ENCODE measurements at places on chromosomes 2 and 18.

DNA sequence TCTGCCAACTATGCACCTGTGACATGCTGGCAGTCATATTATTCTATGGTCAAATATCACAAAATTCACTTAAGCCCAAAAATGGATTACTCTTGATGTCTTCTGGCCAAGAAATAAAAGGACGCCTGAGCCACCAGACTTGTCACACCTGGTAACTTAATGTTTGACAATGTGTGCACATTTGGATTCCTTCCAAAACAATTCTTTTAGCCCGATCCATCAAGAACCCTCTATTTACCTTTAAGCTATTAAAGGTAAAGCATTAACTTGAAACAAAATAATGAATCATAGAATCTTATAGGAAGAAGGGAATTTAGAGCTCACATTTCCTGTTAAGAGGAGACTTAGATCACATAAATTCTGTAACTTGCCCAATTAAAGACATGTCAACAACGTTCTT lies 46.5 kb upstream of the NFU1 start:
- DNase-seq: no peak

DNA sequence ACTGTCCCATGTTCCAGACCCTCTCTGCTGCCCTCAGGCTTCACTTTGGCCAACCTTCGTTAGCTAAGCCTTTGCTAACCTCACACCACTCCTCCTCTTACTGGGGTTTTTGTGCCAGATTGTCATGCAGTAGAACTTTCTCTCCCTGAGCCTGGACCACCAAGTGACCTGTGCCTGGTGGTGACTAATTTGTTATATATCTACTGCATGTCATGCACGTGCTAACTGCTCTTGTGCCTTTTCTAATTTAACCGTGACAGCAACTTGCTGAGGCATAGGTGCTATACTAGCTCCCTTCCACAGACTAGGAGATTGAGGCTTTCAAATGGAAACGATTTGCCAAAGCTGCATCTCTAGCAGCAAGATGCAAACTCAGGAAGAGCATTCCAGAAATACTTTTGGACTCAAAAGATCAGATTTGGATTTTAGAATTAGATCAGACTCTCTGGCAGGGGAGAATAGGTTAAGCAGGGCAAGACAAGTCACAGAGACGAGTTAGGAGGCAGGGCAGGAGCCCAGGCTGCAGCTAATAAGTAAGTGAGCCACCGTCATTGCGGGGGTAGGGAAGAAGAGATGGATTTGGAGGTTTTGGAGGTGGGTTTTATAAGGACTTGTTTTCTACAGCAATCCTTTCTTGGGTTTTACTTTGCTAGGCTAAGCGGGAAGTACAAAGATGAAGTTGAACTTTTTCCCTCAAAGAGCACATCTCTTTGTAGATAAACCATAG lies 1.8 kb downstream of the PPP1R7 start:
- no peak for DNase-seq

DNA sequence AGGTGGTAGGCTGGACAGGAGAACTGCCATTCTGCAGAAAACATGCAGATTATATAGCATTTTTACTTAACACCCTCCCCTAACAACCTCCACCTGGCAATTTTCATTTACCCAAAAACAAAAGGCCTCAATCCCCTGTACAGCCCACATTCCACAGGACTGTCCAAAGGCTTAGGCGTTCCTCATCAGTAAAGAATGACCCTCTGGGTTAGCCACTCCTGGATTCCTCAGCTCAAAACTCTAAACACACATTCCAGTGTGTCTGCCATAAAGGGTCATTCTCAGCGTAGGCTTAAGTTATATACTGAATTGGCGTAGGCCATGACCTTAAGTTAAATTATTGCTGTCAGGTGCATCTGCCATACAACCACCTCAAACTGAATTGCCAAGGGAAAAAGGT lies 261.8 kb upstream of the CHAC2 start:
- no peak for DNase-seq

DNA sequence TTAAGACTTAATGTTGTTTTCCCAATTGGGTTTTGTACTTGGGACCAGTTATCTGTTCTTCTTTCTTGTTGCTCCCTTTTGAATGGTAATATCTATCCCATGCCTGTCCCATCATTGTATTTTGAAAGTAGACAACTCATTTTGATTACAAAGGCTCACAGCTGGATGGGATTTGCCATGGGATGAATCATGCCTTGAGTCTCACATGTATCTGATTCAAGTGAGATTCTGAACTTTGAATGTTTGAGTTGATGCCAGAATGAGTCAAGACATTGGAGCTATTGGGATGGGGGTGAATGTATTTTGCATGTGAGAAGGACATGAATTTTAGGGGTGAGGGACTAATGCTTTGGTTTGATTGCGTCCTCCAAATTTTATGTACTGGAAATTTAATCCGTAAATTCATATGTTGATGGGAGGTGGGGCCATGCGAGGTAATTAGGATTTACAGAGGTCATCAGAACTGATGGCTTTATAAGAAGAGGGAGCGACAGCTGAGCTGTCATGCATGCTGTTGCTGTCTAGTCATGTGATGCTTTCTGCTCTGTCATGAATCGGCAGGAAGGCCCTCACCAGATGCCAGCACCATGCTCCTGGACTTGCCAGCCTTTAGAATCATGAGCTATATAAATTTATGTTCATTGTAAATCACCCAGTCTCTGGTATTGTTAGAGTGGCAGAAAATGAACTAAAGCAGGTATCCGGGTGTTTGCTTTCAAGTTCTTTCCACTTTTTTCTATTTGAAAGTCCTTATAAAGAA lies 741.3 kb upstream of the RAB6C start:
- DNase-seq: no peak

DNA sequence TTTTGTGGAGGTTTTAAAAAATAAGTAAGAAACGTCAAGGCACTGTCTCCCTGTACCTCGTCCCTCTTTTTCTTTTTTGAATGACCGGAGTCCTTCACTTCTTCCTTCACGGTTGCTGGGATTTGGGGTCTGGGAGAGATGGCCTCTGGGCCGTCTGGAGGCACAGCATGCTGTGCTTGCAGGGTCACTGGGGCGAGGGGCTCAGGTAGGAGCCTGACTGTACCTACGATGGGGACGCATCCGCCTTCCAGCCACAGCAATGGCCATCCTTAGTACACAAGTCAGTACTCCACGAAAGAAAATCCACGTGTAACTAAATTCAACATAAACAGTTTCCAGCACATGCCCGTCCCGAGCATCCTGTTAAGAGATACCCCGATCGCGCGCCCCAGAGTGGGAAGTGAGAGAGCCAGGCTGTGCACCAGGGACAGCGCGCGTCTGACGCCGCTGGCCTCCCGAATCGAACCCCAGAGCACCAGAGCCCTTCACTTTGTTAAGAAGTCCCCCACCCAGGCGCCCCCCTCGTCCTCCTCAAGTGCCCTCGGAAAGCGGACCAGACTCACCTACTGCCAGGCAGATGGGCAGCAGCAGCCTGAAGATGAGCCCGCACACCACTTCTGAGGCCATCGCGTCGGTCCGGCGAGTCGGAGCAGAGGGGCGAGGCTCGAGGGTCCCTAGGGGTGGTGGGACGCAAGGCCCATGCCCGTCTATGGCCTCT lies 1.2 kb downstream of the PIEZO2 start:
- no peak for DNase-seq

DNA sequence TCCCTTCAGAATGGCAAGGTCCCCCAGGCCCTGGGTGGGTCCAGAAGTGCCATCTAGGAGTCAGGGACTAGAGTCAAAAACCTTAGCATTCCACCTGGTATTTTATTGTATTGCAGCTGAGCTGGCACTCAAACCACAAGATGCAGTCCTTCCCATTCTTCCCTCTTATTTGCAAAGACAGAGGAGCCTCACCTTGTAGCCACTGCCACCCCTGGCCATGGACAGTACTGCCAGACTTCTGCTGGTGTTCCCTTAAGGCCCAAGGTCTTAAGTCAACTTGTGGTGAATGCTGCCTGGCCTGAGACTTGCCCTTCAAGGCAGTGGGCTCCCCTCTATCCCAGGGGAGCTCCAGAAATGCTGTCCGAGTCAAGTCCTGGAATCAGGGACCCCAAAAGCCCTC lies 6.9 kb downstream of the UGT1A10 start:
- DNase-seq: no peak

DNA sequence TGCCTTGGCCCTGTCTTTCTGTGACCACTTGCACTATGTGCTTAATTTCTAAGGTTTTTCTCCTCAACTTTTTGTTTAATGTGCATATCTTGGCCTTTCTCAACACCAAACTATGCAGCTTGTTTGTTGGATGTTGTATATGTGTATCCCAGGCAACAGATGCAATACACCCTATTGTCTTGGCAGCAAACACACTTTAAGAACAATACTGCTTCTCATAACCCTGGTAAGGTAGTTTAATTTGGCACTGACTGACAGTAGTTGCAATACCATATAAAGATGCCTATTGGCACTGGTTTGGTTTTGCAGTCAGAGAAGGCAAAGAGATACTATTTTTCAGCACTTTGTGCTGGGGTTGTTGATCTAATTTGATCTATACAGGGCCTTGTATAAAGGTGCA lies 360.7 kb upstream of the CWC22 start:
- DNase-seq: no peak

DNA sequence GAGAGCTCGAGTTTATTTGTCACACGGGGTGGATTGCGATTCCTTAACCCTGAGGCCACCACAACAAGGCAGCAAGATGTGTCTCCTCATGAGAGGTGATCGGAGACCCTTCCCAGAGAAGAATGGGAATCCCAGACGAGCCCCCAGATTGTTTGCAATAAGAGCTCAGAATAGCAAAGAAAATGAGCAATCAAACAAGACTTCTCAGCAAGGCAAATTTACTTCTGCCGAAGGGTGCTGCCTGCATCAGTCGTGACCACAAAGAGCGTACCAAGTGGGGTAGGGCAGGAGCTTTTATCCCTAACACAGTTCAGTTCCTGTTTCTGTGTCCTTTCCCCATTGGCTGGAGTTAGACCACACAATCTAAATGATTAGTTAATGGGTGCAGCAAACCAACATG lies 237.5 kb upstream of the SYT4 start:
- no peak for DNase-seq

- no peak for DNase-seq
Observed at GRCh38 chr2:46831869-46832265, 83.7 kb downstream of the MCFD2 start.

GRCh38 chr18:34965566-34965965 lies 75.6 kb upstream of the MAPRE2 start:
- no peak for DNase-seq

GRCh38 chr2:18402-19271 lies 27.7 kb downstream of the FAM110C start:
- no peak for DNase-seq

DNA sequence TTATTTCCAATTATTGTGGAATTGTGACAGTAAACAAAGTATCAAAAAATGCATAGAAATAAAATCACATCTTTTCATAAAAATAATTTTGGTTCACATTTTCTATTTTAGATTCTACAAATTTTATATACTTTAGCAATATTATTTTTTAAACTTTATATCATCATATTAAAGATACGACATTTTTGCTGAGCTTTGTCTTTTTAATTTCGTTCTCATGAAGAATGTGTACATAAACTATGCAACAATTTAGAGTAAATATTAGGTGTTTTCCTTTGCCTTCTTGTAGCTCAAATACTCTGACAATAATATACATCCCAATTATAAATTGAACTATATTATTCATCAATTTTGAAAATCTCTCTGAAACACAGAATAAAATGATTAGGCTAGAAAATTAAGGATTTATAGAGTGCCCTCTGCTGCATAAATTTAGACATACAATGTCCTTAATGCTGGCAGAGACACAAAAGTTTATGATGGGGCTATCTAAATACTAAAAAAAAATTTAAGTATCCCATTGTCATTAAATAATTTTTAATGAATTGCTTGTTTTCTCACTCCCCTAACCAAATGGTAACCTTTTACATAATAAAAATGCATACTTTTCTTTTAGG lies 45.7 kb downstream of the CCDC102B start:
- DNase-seq: no peak

DNA sequence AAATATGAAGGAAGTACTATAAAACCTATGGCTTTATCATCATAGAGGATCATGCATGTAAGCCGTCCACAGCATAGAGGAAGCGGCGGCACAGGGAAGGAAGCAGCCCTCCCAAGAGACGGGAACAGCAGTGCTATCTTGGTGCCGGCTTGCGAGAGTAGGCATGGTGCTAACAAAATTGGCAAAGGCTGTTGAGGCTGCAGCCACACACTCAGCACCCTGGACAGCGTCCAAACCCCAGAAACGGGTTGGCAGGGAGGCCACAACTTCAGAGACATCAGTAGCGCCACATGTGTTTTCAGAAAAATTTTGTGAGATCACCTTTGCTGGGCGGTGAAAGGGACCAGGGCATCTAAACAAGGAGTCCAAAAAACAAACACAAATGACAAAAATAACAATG lies 37.7 kb downstream of the NETO1 start:
- no peak for DNase-seq

- DNase-seq: no peak
Observed at GRCh38 chr2:37797081-37797480, 125.6 kb upstream of the CDC42EP3 start.

DNA sequence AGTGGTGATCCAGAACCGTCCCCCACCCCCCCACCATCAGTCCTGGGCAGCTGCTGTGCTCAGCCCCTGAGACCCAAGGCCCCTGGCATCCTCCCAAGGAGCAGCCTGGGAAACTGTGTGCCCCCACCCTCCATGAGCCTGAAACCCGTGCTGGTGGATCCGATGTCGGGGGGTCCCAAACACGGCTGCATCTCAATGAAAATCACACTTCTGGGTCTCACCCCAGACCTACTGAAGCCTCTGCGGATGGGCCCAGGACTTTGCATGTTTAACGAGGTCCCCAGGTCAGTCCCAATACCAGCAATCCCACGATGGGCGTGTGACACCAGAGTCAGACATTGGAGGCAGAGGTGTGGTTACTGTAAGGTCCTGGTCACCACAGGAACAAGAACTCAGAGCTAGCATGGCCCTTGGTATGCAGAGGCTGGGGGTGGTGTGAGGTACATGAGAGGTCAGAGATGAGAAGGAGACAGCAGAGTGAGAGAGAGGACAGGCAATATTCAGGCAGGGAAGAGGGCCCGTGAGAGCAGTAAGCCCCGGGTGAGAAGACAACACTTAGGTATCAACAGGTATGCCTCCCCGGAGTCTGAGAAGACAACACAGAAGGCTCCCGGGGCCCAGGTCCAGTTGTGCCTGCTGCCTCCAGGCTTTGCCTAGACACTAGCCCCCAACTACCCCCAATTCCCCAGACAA lies 32.6 kb downstream of the MRPL35 start:
- DNase-seq: no peak

DNA sequence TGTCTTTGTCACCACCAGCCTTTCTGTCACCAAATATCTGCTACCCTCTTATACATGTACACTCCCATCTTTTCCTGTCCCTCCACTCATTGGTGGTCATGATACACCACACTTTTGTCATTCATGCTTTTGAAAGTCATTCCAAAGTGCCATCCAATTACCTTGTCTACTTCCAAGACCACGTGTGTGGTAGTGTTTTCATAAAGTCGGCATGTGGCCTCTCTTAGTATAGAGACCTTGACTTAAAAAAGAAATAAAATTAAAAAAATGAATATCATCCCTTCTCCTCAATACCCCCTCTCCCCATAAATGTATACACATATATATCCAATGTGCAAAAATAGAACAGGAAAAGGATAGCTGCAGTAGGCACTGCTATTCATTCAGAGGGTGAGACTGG lies 271.4 kb downstream of the CNTNAP5 start:
- DNase-seq: no peak

GRCh38 chr18:41939326-41939725 lies 15.7 kb upstream of the PIK3C3 start:
- DNase-seq: no peak
